ENCODE measurements at places on chromosomes 1 and 21.

DNA sequence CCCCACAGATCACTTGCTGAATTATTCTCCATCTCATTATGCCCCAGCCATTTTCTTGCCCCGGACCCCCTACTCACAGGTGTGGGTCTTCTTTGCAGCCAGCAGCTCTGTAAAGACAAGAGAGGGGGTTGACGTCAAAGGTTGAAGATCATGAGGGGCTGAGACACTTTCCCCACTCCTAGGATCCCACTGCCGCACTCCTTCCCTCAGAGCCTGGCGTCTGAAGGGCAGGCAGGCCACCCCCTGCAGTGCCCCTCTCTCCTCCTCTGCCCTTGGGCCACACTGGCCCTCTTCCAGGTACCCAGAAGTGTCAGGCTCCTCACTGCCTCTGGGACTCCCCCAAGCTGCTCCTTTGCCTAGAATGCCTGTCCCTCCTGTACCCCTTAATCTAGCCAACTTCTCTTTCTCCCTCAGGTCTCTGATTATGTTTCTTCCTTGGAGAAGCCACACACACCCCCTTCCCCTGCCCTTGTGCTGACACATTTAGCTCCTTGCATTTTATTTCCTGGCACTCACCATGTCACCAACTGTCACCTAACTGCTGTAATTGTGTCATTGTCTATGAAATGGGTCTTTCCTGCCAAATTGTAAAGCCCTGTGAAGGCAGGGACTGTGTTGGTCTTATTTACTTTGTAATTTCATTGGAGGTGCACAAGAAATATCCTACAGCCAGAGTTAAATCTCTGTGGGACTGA lies 2.1 kb downstream of the RORC start:
- DNase-seq = no peak

GRCh38 chr1:235898126-235898525 lies 31.4 kb upstream of the LYST start:
- DNase-seq = no peak

GRCh38 chr1:198116069-198116468 lies 40.7 kb upstream of the NEK7 start:
- DNase-seq = no peak

DNA sequence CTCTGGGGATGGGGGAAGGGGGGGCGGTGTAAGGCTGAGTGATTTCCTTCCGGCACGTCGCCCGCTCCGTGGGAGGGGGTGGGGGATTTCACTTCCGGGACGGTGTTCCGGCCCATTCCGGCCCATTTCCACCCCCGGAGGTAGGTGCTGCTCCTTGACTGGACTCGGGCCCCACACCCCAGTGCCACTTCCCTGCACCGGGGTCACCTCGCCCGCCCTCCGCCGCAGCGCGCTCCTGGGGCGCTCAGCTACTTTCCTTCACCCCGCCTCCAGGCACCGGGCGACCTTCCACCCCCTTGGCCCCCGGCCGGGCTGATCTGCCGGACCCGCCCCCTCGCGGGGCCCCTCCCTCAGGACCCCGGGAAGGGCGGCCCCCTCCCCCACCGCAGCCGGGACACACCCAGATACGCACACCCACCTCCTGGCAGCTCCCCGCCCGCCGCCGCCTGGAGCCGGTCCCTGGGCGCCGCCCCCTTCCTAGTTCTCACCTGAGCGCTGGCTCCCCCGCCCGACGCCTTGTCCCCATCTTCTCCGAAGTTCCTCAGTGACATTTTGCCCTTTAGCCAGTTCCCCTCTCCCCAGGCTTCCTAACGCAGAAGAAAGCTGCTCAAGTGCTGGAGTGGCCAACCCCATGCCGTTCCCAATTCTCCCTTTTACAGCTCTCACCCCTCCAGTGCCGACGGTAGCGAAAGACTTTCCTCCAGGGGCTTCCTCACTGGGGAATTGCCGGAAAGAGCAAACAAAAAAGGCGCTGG lies at the start of gene ZBTB37:
TSS of gene ZBTB37 (plus strand) at position 115 of the 755 bp plus-strand sequence. CDS start 1,846 bp downstream, outside the sequence.
- DNase-seq = peak; percentile 99

DNA sequence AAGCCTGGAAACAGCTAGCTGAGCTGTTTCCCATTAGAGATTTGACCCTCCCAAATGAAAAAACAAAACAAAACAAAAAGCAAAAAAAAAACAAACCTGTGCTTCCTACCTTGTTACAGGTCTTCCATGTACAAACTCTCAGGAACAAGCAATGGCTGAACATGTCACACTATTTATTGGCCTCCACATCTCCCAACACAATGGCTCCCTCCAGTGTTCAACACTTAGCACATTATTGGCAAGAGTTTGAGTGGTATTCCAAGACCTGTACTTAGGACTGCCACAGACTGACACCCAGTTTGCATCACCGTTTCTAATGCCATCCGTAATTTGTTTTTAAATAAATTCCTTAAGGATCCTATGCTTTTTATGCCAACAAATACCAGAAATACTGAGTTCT lies 195.0 kb upstream of the OLFM3 start:
- no peak for DNase-seq

- DNase-seq = no peak
Observed at GRCh38 chr1:245615001-245615400, 460.2 kb downstream of the KIF26B start.

DNA sequence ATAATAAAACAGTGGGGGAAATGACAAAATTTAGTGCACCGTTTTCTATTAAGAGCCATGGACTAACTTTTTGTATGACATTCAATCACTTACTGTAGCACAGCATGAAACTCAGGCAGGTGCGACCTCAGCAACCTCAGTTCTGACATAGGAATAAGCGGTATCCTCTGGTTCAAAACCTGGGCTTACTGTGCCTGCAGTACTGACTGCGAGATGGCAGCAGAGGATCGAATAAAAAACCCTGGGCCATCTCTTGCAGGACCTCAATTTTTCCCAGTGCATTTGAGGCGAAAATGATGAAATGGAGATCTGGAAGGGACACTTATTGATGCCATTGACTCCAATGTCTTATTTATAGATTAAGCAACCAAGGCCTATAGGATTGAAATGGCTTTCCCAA lies 214.7 kb downstream of the ADGRL2 start:
- no peak for DNase-seq

- no peak for DNase-seq
Observed at GRCh38 chr1:37475380-37476086, 1.2 kb downstream of the ZC3H12A start.

GRCh38 chr21:29315131-29315749 lies 16.5 kb downstream of the BACH1 start:
- DNase-seq = no peak

GRCh38 chr1:167344615-167345385 lies 124.1 kb downstream of the POU2F1 start:
- no peak for DNase-seq

DNA sequence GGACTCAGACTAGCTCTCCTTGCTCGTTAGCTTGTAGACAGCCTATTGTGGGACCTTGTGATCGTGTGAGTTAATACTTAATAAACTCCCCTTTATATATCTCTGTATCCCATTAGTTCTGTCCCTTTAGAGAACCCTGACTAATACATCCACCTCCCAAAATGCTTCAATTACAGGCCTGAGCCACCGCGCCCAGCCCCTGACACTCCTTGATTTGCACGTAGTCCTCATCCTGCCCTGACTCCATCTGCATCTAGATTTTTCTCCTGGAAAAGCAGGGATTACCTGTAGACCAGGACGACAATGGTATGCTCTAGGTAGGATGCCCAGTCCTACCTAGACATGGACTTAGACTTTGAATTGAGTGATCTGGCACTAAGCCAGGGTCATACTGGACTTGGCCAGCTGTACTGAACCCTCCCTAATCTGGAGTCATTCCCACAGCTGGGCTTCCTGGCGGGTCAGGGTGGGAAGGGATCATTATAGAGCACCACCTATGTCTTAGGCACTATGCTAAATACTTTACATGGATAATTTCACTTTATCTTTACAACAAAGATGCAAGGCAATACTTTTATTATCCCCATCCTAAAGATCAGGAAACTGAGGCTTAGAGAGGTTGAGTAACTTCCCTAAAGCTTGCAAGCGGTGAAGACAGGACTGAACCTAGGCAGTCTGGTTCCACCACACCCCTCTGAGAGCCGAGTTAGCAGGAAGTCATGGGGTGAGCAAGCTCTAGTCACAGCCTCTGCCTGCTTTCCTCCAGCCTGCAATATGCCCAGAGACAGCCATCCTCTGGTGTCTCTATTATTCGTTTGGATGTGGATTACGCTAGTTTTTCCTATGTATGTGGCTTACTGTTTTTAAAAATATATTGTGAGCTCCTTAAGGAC lies 89.4 kb downstream of the DTL start:
- DNase-seq = no peak

GRCh38 chr1:32876341-32877210 lies 5.9 kb upstream of the FNDC5 start:
- DNase-seq = no peak

DNA sequence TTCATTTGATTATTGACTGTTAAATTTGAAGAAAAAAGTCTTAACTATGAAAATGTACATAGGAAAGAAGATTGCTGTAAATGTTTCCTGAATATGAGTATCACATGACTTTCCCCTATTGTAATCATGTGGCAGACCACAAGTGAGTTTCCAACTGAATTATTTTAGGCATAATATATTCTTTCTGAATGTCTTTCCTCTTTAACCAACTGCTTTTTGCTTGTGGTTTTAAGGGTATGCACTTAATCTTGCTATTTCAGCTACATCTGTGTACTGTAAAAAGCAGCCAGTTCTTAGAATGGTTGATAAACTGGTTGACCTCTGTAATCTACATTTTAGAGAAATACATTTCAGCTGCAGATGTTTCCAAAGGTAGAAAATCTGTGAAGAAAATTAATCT lies 400.7 kb downstream of the NEGR1 start:
- DNase-seq = no peak

GRCh38 chr1:234489007-234489697 lies 10.2 kb upstream of the TARBP1 start:
- no peak for DNase-seq

- DNase-seq = no peak
Observed at GRCh38 chr21:29430576-29430975, 131.9 kb downstream of the BACH1 start.

DNA sequence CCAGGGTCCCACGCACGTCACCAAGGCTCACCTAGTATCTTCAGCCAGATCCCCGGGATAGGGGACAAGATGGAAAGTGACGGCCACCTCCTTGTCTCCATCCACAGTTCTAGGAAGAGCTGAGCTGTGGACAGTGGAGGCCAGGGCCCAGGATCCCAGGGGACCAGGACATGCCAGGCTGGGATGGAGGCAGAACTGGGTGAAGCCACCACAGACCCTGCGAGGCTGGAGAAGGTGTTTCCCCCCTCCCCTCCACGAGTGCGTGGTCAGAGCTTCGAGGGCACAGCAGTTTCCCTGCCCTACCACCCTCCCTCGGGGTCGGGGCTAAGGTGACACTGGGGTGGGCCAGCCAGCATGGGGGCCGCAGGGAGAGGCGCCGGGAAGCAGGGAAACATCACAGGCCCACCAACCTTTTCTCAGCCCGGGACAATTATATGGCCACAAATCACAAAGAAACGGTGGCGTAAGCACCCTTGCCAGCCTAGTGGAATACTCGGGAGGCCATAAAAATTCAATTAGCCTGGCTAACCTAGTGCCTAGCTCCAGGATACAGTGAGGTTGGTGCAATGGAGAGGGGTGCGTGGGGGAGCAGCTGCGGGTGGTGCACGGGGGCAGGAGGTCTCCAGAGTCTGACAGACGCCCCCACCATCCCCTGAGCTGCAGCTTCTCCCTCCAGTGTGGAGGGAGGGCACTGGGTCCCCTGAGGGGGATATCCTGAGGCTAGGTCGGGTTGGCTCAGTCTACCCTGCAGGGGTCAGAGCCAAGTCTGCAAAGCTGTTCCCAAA lies 13.4 kb downstream of the DRAXIN start:
- DNase-seq = no peak

- DNase-seq = no peak
Observed at GRCh38 chr1:25620211-25620610, 3.6 kb downstream of the MAN1C1 start.

GRCh38 chr1:233707153-233707879 lies 93.4 kb downstream of the KCNK1 start:
- no peak for DNase-seq

- no peak for DNase-seq
Observed at GRCh38 chr1:232558954-232559353, 71.0 kb downstream of the SIPA1L2 start.

GRCh38 chr1:78102082-78102481 lies 56.3 kb downstream of the GIPC2 start:
- no peak for DNase-seq

DNA sequence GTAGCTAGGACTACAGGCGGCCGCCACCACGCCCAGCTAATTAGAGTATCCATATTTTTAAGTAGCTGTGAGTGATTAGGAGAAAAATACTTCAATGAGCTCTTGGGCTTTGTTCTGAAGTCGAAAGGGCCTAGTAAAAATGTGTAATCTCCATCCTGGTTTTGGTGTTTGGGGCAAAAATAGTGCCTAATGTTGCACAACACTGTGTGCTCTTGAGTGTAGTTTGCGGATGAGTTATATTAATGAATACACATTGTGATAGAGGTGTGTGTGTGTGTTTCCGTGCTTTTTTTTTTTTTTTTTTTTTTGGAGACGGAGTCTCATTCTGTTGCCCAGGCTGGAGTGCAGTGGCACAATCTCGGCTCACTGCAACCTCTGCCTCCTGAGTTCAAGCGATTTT lies 6.3 kb upstream of the ARID1A start:
- DNase-seq = no peak

GRCh38 chr1:91765293-91765692 lies 120.7 kb downstream of the TGFBR3 start:
- DNase-seq = no peak

DNA sequence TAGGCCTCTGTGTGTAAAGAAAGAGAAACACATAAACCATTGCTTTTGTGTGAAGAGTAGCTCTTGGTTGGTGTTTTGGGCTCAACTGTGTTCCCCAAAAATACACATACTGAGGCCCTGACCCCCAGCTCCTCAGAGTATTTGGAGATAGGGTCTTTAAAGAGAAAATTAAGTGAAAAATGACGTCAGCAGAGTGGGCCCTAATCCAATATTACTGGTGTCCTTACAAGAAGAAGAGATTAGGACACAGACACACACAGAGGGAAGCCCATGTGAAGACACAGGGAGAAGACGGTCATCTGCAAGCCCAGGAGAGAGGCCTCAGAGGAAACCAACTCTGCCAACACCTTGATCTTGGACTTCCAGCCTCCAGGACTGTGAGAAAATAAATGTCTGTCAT lies 76.9 kb upstream of the PGBD5 start:
- DNase-seq = no peak

DNA sequence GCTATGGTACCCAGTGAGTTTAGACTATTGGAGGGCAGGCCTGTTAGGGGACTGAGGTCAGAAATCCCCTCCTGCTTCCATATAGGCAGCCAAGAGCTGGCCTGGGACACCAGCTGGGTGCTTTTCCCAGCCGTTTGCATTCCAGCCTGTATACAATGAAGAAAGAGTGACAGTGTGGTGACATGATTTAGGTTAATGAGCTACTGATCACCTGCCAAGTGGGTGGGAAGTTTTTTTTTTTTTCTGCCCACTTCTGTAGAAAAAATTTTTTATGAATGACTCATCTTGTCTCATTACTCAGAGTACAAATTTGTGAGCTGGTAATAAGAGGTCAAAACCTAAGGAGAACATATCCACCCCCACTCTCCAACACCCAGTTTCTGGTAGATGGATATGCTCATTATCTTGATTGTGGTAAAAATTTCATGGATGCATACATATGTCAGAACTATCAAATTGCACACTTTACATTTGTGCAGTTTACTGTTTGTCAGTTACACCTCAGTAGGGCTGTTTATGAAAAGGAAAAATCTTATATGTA lies 16.4 kb upstream of the CGN start:
- no peak for DNase-seq

GRCh38 chr1:248417854-248418253 lies 15.0 kb downstream of the OR2T1 start:
- no peak for DNase-seq

- DNase-seq = no peak
Observed at GRCh38 chr1:175735144-175735543, 8.3 kb downstream of the TNR start.
